ENCODE measurements at places on chromosomes 6 and 20. TPM values are rescaled to one million over a fixed set of nuclear protein-coding genes. Genes with fewer than 3 reads are reported as not detected.

DNA sequence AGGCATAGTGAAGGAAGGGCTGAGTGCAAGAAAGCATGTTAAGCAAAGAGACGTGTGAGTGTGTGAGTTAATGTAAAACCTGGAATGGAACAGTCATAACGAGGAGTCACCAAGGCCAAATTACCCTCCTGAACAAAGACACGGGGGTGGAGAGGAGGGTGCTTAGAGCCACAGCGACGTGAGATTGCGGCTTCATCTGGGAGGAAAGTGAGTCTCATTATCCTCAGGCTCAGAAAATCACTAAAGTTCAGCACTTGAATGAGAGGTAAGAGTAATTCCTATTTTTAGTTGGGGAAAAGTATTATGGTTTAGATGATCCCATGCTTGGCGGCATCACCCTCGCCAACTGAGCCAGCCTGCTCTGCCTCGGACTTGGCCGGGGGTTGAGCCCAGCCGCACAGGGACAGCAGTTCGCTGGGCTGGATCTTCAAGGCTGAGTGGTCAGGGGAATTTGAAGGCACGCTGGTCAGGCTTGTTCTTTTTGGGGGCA, 136.6 kb downstream of the DTNBP1 start:
- no peak for DNase-seq

PSMB8 gene
- 33.3 TPM for total RNA-seq

SEMG1 gene
- not detected for total RNA-seq

GRCh38 chr6:84027340-84028181, 6.0 kb upstream of the MRAP2 start:
- DNase-seq, result peak; percentile 40

LRP11 gene
- total RNA-seq, result 15.5 TPM

- no peak for DNase-seq
These were observed 8.0 kb downstream of the STMN3 start for GRCh38 chr20:63645218-63645617.

SLC9A8 gene
- total RNA-seq, result 6.4 TPM

GRCh38 chr20:48933017-48933766, 11.7 kb downstream of the ARFGEF2 start:
- DNase-seq, result no peak

HSF2 gene
- total RNA-seq, result 23.4 TPM

GRCh38 chr6:137729866-137730629, 137.0 kb upstream of the TNFAIP3 start:
- no peak for DNase-seq

BPIFB1 gene
- total RNA-seq, result not detected

- no peak for DNase-seq
These were observed 28.6 kb downstream of the C6orf89 start for GRCh38 chr6:36914227-36914794.

EDN1 gene
- 2.7 TPM for total RNA-seq

SLX4IP gene
- 3.1 TPM for total RNA-seq

TFAP2D gene
- total RNA-seq, result not detected

WFDC10A gene
- not detected for total RNA-seq

DNA sequence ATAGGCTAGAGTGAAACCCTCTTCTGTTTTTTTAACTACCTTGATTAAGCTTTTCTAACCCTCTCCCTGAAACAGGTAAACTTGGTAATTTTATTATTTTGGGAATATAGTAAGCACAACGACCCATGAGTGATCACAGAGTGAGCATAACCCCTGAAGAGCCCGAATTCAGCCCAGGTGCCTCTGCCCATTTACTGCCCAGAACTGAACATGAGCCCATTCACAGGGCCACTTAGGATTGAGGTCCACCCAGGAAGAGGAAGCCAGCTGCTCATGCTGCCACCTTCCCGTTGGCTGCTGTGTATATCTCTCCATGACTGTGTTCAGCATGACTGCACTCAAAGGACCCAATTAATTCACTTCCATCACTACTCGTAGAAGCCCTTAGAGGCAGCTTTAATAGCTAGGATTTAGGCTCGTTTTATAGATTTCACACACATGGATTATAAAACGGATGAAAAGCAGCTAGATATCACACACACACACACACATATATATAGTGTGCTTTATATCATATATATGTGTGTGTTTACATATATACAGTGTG, 8.3 kb upstream of the PDE10A start:
- DNase-seq, result no peak

GRCh38 chr20:23061262-23061661, 11.8 kb upstream of the THBD start:
- no peak for DNase-seq

TM9SF4 gene
- 37.8 TPM for total RNA-seq

DNA sequence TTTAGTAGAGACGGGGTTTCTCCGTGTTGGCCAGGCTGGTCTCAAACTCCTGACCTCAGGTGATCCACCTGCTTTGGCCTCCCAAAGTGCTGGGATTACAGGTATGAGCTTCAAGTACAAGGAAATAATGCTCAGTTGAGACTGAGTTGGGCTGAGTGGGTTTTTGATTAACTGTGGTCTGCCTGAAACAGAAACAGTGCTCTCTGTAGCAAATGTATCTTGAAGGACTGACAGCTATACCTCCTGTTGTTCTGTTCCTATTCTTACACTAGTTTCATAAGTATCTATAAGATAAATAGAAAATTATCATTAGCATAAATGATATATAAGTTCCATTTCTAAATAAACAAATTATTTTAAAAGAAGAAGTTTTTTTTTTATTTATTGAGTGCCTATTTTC, 142.8 kb upstream of the PTPRK start:
- DNase-seq, result no peak

- DNase-seq, result peak; percentile 82
These were observed 22.6 kb upstream of the RIN2 start for GRCh38 chr20:19735446-19735845.

- no peak for DNase-seq
These were observed 115.4 kb downstream of the FRK start for GRCh38 chr6:115945306-115945705.

- DNase-seq, result no peak
These were observed 86.4 kb downstream of the FKBP5 start for GRCh38 chr6:35602133-35602946.

GRCh38 chr6:39530201-39530759, 194.9 kb downstream of the KIF6 start:
- DNase-seq, result no peak

DNA sequence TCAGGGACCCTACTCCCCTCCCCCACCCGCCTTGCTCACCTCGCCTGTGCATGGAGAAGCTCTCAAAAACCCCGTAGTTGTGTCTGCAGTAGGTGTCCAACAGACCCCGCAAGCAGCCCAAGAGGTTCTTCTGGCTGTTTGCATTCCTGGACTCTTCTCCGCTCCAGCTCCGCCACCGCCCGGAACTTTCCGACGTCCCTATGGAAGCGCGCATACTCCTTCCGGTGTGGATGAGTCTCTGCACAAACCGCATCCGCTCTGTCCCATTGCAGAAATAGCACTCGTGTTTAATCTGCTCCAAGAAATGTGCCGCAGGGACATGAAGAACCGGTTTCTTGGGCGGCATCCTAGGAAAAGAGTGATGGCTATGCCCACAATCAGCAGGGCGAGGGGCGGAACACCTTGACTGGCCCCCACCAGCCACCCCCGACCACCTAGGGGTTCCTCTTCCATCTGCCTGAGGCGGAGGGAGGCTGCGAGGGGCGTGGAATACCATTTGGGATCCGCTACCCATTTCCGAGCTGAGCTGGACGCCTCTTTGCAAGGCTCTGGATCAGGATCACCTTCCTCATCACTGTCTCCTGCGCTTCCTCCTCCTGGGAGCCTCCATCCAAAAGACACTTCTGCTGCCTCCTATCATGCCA, 20.2 kb downstream of the HLA-DRA start:
- DNase-seq, result no peak

DNA sequence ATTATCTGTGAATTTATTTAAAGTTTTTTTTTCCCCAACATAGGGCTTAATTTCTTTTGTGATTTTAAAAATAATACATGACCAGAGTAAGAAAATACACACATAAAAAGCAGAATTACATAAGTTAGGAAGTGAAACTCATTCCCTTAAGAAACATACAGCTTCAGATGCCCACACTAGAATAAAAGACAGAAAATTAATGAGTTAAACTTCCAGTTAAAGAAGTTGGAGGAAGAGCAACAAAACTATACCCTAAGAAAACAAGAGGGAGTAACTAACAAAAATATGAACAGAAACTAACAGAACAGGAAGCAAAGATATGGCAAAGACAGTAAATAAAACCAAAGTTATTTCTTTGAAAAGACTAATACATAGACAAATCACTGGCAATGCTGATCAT, 107.6 kb upstream of the CEP85L start:
- no peak for DNase-seq

DNA sequence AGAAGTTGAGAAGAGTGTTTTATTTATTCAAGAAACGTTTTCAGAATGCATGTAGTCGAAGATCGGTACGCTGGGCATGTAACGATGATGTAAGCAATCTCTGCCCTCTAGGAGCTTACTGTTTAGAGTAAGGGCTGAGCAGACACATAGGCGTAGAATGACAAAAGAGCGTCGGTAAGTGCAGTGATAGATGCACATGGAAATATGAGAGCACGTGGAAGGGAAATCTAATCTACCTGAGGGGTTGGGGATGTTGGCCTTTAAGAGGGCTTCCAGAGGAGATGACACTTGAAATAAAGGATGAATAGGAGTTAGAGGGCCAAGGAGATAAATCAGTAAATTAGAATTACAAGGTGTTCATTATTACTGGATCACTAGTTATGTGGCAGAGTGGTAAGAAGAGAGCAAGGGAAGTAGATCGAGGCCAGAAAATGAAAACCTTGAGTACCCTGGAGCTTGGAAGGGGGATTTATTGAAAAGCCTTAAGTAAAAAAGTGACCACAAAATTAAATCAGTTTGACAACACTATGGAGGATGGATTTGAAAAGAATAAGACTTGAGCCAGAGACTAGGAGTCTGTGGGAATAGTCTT, 782 bp downstream of the TRMT11 start:
- DNase-seq, result no peak

DNA sequence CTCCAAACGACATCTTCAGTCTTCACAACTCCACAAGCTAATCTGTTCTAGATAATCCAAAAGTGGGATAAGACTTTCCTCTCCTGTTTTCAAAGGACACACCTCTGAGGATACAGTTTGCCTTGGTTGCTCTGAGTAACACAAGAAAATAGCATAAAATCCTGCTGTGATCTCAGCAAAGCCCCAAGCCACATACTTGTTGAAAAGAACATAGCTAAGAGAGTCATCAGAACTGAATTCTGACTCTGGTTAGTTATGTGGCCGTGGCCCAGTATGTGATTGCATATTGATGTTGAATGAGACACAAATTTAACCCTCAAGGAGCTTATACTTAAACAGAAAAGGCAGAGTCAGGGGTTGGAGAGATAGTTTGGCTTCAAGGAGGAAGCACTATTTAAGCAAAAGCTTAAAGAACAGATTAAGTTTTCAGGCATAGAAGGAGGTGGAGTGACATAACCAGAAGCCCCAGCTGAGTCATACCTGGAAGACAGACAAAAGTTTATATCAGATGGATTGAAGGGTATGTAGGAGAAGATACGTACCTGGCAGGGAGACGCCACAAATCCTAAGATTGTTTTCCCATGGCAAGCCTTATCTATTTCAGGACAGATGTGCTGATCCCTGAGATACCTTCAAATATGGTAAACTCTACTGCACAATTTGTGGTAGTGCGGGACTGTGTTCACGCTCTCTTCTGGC, 41.2 kb downstream of the OPN5 start:
- DNase-seq, result no peak

DNA sequence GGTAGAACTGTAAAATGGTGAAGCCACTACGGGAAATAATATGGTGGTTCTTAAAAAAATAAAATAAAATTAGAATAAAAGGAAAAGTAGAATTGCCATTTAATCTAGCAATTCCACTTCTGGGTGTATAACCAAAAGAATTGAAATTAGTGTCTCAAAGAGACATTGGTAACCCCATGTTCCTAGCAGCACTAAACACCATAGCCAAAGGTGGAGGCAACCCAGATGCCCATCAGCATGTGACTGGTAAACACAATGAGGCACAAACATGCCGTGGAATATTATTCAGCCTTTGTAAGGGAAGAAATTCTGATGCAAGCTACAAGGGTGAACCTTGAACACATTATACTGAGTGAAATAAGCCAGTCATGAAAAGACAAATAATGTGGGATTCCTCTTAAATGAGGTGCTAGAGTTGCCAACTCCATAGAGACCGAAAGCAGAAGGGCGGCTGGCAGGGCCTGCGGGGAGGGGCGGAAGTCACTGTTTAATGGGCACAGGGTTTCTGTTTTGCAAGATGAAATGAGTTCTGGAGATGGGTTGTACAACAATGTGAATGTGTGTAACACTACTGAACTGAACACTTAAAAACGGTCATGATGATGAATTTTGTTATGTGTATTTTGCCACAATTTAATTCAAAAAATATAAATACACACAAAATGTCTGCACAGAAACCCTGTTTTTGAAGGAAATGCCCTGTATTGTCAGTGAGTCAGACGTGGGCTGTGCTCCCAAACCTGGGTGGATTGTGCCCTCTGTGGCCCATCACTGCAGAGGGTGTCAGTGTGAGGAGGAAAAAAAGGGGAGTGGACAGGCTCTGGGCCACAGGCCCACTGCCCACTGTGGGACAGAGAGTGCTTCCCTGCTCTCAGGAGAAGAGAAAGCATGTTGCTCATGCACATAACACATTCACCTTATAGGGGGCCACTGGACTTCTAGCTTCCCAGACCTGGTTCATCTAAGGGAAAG, 49.6 kb upstream of the CD93 start:
- DNase-seq, result no peak

MYL9 gene
- total RNA-seq, result 1,946 TPM

METTL24 gene
- 1.7 TPM for total RNA-seq

DNA sequence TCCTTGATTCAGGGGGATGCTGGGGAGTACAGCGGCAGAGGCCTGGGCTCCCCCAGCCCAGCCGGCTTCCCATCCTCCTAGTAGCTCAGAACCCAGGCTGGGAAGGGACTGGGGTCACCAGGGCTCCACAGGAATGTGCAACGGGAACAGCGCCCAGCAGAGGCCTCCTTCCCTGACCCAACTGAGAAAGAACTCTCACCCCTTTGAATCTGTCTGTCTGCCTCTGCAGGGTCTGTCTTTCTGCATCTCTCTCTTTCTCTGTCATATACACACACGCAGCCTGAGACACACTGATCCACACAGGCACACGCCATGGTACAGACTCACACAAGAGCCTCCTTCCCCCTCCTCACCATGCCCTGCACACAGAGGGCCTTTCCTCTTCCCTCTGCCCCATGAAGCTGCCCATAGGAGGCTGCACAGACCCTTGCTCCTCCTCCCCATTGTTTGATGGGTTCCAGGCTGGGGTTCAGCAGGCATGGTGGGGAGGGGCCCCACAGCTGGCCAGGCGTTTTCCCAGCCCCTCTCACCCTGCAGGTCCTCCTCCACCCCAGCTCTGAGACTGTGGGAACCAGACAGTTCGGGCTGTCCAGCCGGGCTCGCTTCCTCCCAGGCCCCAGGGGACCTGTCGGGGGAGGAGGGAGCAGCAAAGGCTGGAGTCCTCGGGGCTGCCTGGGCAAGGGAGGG, 2.8 kb downstream of the FOXS1 start:
- peak; percentile 73 for DNase-seq

ZSCAN31 gene
- 11.4 TPM for total RNA-seq

- DNase-seq, result no peak
These were observed 217.0 kb upstream of the CST7 start for GRCh38 chr20:24732076-24732475.

TBC1D20 gene
- total RNA-seq, result 24.3 TPM
